Fibroblast of the aortic adventitia (primary cell): ENCODE measurements at places on chromosomes 12 and 14. TPM values are rescaled to one million over a fixed set of nuclear protein-coding genes. Genes with fewer than 3 reads are reported as not detected.

CABP1 gene
- 0.54 TPM in 1 of 2 replicates, not detected in the other for total RNA-seq

P2RX2 gene
- total RNA-seq = not detected in 2 replicates

TAS2R8 gene
- 0.45 TPM in 1 of 2 replicates, not detected in the other for total RNA-seq

RIPK3 gene
- total RNA-seq = 0.99 and 3.0 TPM in 2 replicates

SPIC gene
- not detected in 2 replicates for total RNA-seq

ACADS gene
- total RNA-seq = 7.5 and 7.8 TPM in 2 replicates

PAH gene
- not detected in 2 replicates for total RNA-seq

LRFN5 gene
- total RNA-seq = 12.1 and 12.8 TPM in 2 replicates

KCNH3 gene
- total RNA-seq = 0.08 and 0.18 TPM in 2 replicates

SIX1 gene
- total RNA-seq = 4.6 and 9.6 TPM in 2 replicates
